T1000 (cell line): ENCODE measurements at places on chromosomes 1 and 21.

DNA sequence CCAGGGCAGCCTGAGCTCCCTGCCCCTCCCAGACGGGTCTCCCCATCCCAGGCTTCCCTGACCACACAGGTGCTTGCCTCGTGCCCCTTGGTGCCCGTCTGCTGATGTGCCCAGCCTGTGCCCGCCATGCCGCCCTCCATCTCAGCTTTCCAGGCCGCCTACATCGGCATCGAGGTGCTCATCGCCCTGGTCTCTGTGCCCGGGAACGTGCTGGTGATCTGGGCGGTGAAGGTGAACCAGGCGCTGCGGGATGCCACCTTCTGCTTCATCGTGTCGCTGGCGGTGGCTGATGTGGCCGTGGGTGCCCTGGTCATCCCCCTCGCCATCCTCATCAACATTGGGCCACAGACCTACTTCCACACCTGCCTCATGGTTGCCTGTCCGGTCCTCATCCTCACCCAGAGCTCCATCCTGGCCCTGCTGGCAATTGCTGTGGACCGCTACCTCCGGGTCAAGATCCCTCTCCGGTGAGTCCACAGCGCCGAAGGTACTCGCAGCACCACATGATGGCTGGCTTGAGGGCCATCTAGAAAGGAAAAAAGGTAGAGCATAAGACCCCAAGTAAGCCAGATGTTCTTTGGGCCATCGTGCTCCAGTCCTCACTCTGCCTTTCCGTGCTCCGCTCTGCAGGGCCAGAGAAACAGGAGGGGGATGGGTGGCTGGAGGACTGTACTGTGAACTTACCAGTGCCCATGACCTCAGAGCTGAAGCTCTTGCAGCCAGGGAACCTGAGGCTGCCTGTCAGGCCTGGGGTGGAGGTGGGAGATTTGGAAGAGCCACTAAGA lies 1.4 kb downstream of the ADORA1 start:
- no peak for DNase-seq

DNA sequence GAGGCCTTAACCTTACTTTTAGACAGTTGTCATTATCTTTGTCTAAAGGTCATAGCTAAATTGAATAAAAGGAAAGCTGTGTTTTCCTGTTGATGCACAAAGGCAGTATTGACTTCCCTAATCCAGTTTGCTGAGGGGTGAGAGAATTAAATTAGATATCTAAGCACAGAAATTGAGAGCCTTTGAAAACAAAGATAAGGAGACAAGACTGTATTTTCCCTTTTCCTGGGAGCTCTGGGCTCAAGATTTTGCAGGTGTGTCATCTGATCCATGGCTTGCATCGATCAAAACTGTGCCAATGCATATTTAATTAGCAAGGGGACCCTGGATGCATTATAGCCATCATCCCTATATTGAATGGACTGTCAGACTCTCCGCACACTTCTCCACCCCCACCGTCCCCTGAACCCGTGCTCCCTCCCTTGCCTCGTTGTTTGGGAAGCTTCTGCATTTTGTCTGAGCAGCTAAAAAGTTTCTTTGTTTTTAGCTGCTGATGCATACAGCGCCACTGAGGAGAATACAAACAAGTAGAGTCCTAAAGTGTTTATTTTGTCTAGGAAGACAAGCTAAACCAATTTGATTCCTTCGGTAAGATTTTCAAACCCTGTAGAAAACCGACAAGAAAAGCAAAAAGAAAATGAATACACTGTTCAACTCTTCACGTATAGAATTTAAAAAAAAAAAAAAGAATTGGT lies 186.3 kb downstream of the NFIA start:
- no peak for DNase-seq

DNA sequence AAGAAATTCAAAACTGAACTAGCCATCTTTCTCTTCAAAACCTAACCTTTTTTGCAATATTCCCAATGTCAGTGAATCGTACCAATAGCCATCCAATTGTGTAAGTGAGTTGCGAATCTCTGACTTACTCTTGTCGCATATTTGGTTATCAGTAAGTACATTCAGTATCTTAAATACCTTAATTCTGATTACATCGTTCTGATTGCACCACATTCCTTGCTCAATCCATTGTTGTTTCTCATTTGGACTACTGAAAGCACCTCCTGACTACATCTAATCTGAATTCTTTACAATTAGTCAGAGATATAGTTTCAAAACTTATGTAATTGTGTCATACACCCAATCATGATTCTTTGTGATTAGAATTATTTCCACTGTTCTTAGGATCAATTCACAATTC lies 16.8 kb upstream of the BRINP3 start:
- DNase-seq: no peak

DNA sequence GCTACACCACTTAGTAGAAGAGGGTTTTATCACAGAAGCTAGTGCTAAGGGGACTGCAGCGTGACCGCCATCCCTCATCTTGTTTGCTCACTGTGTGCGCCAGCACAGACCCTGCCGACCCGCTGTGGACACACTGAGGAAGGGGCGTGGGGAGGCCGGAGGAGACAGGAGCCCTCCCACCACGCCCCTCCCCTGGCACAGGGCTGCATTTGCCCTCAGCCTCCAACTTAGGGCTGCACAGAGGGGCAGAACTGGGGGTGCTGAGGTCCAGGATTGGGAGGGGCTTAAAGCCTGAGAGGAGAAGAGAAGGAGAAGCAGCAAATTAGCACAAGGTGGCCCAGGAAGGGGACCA lies 37.2 kb downstream of the RRP1 start:
- DNase-seq: no peak

GRCh38 chr1:245131026-245131393 lies 23.8 kb upstream of the KIF26B start:
- DNase-seq: no peak

GRCh38 chr1:212528501-212528900 lies 80.1 kb upstream of the ATF3 start:
- no peak for DNase-seq

DNA sequence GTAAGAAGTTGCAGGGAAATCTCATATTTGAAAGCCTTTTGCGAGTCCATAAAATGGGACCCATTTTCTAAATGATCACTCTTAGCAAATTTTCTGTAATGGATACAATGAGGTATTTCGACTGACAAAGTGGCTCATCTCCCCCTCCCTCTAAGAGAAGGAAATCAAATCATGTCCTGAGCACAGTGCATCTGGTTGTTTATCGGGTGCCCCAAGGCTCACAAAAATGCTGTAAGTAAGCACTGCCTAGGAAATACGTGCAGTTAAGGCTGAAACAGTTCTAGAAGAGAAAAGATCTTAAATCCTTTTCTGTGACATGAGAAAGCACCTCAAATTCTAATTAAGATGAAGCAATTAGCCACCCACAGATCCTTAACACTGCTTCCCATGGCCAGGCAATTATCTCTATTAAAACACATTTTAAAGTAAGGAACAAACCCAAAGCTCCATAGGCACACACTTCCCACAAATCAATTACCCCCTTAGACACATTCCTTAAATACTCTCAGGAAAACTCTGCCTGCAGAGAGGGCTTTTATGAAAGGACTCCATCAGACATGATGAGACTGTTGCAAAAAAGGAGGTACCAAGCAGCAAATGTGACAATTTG lies 216.3 kb downstream of the KCNH1 start:
- no peak for DNase-seq

DNA sequence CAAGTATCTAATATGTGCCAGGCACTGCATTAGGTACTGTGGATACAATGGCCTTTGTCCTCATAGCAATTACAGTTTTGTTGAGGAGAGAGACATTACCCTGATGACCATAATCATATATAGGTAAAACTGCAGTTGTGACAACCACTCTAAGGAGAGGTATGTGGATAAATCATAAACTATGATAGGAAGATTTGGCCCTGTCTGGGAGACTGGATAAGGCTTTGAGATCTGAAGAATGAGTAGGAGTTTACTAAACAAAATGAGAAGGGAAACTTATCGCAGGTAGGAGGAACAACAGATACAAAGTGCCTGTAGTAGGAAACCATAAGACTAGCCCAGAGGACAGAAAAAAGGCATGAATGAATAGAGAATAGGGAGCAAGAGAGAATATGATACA lies 4.4 kb downstream of the TMCO1 start:
- DNase-seq: no peak
